ENCODE measurements at places on chromosomes 16 and 17.

- no peak for DNase-seq
Observed at GRCh38 chr17:17603178-17603894, 11.8 kb upstream of the PEMT start.

GRCh38 chr17:32241640-32242039, 24.0 kb upstream of the RHBDL3 start:
- no peak for DNase-seq

DNA sequence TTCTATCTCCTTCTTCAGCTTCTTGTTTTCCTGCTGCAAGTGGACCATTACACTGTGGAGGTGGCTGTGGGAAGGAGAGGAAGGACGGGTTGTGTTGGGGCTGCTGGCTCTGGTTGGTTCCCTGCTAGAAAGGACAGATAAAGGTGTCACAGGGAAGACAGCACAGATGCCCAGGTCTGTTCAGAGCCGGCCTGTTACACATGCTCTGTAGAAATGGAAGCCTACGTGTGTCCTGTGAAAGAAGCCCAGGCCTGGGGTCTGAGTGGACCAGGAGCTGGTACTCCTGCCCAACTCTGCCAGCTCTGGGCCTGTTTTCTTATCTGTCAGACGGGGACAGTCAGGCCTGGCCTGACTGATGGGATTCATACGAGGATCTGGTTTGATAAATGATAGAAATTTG, 26.4 kb downstream of the DHX38 start:
- DNase-seq: no peak

- no peak for DNase-seq
Observed at GRCh38 chr16:48125888-48126287, 29.9 kb downstream of the ABCC12 start.

DNA sequence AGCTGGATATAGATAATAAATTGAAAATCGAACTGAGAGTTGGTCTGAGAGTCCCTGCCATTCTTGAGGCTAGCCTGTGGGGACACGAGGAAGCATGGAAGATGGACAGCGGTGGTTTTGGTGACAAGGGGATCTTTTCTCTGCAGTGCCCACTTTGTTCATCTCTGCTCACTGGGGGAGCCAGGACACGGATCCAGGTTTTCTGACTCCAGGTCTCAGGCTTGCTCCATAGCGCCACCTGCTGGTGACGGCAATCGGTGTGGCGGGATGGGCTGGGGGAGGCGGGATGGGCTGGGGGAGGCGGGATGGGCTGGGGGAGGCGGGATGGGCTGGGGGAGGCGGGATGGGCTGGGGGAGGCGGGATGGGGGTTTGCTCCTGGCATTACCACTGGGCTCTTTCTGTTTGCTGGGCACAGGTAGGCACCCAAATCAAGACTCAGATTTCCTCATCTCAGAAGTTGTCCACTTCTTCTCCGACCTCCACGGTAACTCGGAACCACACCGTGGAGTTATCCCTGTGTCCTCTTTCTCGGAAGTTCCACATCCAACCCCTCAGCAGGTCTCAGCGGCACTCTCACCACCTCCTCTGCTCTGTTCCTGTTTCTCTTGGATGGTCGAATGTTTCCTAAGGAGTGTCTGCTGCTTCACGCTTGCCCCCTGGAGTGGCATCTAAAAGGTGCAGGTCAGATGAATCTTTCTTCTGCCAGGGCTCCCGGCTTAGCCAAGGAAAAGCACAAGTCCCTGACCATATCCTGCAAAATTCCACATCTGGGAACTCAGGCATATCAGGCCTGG, 142.4 kb downstream of the CYLD start:
- DNase-seq: no peak

DNA sequence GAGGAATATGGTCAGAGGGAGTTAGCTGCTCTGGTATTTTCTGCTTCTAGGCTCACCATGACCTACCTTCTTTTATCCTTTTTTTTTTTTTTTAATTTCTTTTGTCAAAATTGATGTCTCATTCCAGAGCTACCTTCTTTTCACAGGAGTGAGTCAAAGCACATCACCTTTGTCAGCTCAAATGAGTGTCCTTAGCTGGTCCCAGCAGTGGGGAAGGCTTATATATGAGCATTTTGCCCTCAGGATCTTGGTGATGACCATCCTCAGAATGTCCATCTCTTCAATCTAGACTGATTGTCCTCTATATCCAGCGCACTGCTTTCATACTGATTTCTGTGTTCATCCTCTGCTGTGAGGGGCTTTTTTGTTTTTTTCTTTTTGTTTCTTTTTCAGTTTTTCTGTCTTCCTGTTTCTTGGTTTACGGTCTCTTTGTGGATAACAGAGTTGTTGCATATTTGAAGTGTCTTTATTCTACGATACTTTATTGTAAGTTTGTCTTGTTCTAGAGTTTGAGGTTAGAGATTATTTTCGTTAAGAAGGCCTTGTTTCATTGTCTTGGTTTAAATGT, 24.9 kb downstream of the CBFB start:
- DNase-seq: no peak

GRCh38 chr17:77957235-77957856, 1.2 kb upstream of the TNRC6C start:
- no peak for DNase-seq

GRCh38 chr17:9028202-9028987, 7.1 kb downstream of the NTN1 start:
- no peak for DNase-seq

GRCh38 chr17:82302991-82303943, 14.1 kb downstream of the CD7 start:
- no peak for DNase-seq

DNA sequence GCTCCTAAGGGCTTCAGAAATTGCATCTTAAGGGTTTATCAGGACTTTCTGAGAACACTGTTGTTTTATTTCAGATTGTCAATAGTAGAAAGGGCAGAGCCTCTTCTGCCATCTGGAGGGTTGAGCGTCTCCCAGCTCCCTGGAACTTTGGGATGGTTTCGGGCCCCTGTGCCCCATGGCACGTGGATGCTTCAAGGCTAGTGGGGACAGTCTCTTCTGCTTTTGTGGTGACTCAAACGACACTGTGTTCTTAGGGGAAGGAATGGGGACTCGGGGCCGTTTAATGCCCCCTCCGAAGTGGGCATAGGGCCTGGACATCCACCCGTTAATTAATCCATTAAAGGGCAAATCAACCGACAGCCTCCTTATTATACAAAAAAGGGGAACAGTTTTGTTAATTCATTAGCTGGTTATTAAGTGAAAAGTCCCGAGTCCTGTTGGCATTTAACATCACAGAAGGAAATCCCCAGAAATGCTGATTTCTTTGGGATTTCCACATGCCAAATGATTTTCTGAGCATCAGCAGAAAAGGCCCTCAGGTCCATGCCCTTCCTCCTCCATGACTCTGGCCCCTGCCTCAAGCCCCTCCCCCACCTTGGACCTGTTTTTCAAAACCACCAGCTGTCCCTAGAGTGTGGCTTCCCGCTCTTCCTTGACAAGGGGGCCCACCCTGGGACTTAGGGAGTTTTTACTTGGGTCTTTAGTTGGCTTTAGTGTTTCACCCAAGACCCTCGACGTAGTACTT, 68.7 kb downstream of the ARSG start:
- no peak for DNase-seq

DNA sequence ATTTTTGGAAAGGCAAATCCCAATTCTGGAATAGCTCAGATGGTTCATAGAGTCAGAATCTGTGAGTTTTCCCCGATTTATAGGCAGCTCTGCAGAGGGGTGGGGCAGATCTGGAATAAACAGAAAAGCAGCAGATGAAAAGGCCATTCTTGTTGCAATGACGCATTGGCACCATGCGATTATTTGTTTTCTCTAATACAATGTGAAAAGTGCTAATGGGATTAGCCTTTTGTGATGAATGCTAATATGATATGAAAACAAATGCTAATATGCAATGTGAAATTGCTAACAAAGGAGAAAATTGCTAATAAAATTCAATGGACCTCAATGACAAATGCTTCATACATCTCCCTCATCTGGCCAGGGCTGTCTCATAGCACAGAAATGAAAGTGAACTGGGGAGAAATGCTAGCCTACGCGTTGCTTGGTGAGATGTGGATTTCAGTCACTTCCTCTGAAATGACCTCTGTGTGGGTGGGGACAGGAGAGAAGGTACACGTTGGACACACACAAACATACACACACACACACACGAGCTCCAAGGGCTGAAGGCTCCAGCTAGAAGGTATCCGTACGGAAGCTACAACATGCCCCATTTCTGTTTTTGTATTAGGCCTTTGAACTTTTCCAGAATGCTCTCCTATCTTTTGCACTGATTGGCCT, 394.5 kb downstream of the XYLT1 start:
- DNase-seq: no peak

DNA sequence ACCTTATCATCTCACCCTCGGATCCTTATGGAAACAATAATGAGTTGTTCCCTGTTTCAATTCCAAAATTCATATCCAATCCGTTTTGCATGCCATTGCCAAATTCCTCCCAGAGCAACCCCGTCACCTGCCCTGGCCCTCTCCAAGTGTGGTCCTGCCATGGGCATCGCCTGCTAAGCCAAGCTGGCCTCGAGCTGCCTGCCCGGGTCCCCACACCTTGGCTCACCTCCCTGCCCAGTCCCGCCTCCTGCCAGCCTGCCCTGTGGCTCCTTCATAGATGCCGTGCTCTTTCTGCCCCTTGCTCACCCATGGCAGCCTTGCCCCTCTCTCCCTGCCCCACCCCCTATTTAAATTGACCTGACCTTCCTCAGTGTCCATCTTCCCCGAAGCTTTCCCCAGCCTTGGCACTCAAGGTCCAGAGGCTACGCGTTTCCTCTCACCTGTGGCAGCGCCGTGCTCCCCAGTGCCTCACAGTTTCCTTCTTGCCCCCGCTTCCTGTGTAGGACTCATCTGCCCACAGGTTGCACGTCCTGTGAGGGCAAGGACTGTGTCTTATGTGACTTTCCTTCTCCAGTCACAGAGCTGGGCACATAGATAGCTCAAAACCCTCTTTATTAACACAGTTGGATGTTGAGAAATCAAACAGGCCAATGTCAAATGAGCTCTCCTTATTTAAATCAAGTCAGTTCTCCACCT, 12.7 kb downstream of the MAPT start:
- no peak for DNase-seq

GRCh38 chr17:17985153-17985552, 12.5 kb downstream of the DRC3 start:
- no peak for DNase-seq

GRCh38 chr17:79393358-79394052, 217.3 kb downstream of the RBFOX3 start:
- DNase-seq: no peak

DNA sequence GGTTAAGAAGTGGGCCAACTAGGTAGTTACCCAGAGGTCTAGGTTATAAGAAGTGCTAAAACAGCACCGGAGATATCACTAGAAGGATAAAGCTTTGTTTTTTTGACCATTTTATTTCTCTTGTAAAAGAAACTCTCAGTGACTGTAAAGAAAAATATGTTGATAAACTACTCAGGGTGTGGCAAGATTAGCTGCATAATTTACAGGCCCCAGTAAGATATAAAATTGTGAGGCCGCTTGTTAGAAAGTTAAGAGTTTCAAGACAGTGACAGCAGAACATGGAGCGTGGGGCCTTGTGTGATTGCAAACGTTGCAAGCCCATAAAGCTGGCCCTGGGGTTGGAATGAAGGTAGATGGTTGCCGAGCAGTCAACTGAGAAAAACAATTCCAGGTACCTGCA, 263.7 kb upstream of the EEF2KMT start:
- no peak for DNase-seq

DNA sequence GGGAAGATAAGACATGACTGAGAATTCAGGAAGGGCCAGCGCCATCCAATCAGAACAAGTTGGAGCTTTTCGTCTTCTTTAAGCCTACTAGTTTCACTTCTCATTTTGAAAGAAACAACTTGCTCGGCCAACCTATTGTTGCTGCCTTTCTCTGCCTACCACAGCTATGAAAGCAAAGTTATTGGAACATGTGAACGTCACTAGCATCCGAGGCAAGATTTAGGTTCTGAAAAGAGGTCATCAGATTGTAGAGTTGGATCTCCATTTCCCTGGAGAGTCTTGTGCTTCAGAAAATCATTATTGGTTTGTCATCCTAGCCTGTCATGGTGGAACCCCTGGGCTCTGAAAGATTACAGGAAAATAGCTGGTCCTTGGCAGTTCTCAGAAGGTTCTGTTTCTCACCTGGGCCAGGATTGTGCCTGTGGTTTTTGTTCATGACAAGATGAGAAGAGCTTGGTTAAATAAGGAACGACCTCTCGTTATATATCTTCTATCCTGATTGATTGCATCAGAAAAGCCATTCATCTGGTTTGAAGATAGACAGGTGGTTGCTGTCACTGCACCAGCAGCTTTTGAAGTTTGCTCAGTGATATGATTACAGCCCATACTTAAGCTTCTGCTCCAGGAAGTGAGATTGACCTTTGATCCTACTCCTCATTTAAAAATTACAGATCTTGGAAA, 25.3 kb downstream of the CDH13 start:
- DNase-seq: no peak

DNA sequence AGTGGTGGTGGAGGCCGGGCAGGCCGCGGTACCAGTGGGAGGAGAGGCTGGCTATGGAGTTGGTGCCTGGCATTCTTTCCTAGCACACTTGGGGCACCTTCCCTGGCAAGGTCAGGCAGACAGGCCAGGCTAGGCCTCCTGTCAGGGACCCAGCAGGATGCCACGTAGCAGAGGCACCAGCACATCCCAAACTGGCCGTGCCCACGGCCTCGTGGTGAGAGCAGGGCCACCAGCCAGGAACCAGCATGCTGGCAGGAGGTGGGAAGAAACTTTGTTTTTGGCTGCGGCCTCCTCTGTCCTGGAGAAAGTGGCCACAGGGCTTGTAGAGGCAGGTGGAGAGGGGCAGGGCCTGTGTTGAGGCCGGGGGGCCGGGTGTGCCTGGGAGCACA, 57.6 kb upstream of the CBFA2T3 start:
- DNase-seq: peak; percentile 28

DNA sequence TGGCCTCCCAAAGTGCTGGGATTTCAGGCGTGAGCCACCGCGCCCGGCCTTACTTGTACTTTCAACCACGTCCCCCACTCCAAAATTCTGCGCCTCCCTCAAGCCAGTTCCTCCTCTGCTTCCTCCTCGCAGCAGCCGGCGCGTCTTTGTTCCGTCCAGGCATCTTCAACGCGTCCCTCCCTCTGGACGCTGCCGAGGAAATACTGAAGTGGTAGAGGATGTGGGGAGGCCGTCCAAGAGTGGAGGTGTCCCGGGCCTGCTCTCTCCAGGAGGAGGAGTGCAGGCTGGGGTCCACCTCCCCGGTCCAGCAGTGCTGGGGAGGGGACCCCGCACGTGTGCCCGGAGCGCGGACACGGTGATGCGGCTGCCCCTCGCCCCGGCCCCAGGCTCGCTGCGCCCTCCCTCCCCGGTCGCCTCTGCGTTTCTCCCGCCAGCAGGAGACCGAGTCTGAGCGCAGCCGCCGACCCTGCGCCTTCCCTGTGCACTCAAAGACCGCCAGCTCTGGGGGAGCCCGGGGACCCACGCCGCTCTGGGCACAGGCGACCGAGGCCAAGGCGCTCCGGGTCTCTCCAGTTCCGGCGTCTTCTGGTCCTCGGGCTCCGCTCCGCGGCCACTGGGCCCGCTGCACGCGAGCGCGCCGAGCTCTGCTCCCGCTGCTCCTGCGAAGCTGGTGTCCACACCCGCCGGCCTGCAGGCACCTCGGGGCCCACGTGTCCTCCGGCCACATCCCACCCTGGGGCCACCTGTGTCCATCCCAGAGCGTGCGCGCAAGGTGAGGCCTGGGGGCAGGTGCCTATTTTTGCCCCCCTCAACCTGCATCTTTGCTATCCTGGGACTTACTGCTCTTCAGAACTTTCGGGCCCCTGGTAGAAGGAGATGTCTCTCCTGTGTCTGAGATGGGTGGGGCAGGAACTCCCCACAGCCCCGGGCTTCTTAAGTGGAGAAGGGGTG, 31.7 kb downstream of the OSBPL7 start:
- DNase-seq: no peak

GRCh38 chr17:56912105-56912999, 1.5 kb downstream of the TRIM25 start:
- DNase-seq: no peak

GRCh38 chr17:32503251-32504165, 16.7 kb downstream of the CDK5R1 start:
- no peak for DNase-seq

All from natural killer cell treated with Interleukin-12 subunit alpha and Interleukin-12 subunit beta and Interleukin-15 and Interleukin-18, amount 100 ng/mL, for 72 hours (primary cell).